ENCODE measurements at places on chromosomes 16 and 17.

DNA sequence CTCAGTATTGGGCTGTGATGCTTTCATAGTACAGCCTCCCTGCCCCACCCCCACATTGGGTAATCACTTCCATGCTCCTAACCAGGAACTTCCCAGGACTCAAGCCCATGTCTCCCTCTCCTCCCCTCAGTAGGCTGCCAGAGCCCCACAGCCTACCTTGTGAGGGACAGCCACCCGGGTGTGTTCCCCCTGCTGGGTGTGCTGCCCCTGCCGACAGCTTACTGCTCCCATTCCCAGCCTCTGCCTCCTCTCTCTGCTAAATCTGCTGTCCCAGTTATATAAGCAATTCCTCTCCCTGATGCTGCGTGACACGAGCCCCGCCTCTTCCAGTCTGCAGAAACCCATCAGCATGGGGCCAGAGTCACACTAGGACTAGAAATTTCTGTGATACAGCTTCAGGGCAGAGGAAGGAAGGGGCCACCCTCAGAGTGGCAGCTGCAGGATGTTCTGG is at the start of gene RSKR:
TSS of gene RSKR (minus strand) at position 255 of the 451 bp plus-strand sequence. CDS start at position 231, 24 bp downstream.
- DNase-seq = no peak

GRCh38 chr16:50697881-50698767 is 4.7 kb downstream of the NOD2 start:
- DNase-seq = no peak

- no peak for DNase-seq
These were observed 67.9 kb upstream of the HAS3 start for GRCh38 chr16:69037373-69038160.

GRCh38 chr16:57179215-57179828 is 6.5 kb downstream of the PSME3IP1 start:
- DNase-seq = no peak

DNA sequence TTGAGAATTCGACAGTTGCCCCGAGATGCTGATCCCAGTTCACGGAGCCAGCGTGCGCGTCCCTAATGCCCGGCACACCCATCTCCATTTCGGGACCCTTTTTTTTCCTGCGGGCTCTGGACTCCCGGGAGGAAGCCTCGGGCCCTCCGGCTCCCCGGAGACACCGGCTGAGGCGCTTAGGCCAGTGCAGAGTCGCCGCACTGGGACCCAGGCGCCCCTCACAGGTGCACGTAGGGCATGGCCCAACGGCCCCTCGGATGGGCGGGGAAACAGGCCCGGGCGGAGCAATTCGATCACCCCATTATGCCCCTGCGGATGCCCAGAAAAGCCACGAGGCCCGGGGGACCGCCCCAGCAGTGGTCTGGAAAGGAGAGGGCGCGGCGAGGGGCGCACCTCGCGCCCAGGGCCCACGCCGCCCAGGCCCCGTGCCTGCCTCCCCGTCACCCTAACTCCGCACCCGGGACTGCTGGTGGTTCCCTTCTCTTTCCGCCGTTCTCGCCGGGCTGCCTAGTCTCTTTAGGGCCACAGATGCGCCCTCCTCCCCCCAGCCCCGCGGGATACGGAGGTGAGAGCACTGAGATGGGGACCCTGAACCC is 18.5 kb upstream of the ZFHX3 start:
- no peak for DNase-seq

- no peak for DNase-seq
These were observed 66.8 kb downstream of the GPRC5B start for GRCh38 chr16:19817875-19818274.

DNA sequence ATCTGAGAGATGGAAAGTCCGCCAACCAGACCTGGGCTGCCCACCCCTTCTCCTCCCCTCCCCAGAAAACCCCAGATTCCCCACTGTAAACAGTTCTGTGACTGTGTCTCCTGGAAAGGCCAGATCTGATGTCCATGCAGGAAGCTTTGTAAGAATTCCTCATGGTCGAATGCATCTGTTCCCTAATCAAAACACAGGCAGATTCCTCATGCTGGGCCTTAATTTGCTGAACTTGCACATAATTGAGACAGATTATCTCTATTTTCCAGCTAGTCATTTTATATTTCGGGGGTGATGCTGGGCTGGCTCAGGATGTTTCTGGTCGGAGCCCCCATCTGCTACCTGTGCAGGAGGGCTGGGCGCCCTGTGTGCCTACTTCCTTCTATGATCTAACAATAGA is 233.6 kb upstream of the ASIC2 start:
- DNase-seq = no peak

GRCh38 chr17:77516902-77517301 is 376.1 kb downstream of the SEC14L1 start:
- no peak for DNase-seq

DNA sequence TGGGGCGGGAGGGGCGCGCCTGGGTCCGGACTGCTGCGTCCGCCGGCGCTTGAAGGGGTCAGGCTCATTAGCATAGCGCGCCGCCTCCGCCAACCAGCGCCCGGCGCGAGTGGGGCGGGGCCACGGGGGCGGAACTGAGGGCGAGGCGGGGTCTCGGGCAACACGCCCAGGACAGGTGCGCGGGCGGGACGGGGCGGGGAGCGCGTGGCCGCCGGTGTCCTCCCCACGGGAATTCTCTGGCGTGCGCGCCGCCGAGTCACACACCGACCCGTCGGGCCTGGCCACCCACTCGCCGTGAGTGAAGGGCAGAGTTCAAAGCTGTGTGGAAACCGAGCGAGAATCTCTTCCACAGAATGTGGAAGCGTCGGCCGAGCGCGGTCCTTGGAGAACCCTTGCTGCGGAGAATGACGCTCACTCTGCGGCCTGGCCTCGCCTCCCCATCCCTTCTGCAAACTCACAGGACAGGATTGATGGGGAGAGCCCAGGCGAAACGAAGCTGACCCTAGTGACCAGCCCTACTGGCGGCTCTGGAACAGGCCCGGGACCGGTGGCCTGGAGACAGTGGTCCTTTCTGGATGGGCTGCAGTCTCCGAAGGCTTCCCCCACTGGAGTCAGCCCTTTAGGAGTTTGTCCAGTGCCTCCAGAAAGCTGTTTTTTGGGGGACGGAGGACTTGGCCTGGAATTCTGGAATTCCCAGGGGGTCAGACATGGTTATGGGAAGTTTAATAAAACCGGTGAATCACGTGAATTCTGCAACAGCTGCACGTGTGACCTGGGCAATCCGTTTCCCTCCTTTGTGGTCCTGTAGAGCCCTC is at the start of gene SNAI3:
TSS of gene SNAI3 (minus strand) at position 69 of the 815 bp plus-strand sequence. CDS start 101 bp downstream, outside the sequence.
- peak; percentile 78 for DNase-seq

- DNase-seq = no peak
These were observed 9.9 kb upstream of the FDXR start for GRCh38 chr17:74882517-74883240.

DNA sequence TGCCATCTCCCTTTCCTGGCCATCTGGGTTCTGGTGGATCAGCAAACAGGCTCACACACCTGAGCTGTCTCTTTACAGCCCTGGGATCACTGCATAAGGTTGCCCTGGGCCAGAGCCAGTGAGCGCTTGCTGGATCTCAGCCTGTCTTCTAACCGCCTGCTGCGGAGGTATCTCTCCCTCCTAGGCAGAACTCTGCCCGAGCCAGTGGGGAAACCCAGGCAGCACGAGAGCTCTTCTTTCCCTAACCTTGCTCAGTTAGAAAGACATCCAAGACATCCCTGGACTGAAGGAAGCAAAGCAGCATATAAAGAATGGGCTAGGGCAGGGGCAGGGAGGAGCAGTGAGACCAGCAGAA is 6.4 kb downstream of the HAS3 start:
- DNase-seq = no peak

DNA sequence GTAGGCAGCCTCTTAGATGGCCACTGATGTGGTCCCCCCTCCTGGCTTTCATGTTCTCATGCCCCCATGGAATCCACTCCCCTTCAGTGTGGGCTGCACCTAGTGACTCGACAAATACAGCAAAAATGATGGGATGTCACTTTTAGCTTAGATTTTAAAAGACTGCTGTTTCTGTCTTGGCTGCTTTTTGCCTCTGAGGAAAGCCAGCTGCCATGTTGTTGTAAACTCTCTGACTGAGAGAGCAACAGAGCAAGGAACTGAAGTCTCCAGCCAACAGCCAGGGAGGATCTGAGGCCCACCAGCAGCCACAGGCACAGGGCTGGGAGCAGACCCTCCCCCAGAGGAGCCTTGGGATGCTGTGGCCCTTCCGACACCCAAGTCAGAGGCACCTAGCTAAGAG is 60.6 kb upstream of the MARCHF10 start:
- DNase-seq = no peak

DNA sequence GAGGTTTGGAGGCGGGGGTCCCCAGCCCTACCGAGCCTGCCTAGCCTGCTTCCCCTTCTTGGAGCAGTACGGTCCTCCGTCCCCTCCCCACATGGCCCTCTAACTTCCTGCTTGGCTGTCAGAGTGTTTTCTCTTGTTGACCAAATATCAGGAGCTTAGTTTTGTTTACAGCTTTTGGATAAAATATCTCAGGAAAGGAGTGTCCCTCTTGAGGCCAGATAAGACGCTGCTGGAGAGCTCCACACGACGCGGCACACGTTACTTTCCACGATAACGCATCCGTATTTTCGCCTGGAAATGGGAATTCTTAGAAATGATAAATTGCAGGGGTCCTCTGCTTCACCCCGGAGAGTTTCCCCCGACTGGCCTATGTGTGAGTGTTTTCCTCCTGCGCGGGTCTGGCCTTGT is 182.9 kb downstream of the MAF start:
- no peak for DNase-seq

GRCh38 chr16:67234180-67234597 is 7.3 kb downstream of the TMEM208 start:
- no peak for DNase-seq

GRCh38 chr16:81442916-81443687 is 1.5 kb upstream of the CMIP start:
- DNase-seq = no peak

DNA sequence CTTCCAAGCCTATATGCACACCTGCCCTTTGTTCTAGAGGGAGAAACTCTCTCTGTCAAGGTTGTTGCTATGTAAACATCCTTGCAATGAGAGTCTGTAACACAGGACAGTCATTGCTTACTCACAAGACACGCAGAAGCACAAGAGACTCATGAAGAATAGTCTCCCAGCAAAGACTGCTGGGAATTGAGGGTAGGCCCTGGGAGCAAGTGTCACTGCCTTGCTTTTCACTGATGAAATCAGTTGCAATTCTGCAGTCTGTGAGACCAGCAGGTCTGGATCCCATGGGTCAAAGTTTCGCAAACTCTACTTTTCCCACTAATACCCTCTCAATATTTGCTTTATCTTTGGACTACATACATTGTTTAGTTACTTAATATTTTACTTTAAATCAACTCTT is 177.4 kb downstream of the FTO start:
- DNase-seq = no peak

GRCh38 chr17:74383141-74383540 is 15.8 kb downstream of the GPR142 start:
- no peak for DNase-seq

DNA sequence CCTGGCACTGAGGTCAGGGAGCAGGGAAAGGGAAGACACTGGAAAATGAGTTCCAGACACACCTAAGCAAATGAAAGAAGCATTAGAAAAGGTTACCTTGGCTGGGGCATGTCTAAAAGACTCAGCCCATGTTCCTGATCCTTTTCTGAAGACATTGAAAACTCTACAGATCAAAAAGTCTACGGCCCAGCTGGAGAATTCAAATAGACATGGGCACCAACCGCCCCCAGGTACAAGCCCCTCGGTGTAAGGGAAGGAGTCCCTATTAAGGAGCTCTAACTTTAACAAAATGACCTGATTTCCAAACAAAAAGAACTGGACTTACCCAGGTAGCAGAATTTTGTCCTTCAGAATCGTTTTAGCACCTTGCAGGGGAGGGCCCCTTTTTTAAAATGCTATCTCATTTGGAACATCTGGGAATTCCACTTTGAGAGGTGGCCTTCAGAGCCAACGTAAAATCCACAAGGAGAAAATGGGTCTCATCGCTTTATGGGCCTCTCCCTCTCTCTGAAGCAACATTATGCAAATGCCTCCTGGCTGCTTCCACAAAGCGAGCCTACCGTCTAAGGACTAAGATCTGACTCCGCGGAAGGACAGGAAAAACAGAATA is 43.6 kb upstream of the RBFOX3 start:
- no peak for DNase-seq

GRCh38 chr17:68972119-68972704 is 17.0 kb upstream of the ABCA8 start:
- DNase-seq = no peak

- DNase-seq = no peak
These were observed 2.7 kb downstream of the MYH13 start for GRCh38 chr17:10370016-10370608.

DNA sequence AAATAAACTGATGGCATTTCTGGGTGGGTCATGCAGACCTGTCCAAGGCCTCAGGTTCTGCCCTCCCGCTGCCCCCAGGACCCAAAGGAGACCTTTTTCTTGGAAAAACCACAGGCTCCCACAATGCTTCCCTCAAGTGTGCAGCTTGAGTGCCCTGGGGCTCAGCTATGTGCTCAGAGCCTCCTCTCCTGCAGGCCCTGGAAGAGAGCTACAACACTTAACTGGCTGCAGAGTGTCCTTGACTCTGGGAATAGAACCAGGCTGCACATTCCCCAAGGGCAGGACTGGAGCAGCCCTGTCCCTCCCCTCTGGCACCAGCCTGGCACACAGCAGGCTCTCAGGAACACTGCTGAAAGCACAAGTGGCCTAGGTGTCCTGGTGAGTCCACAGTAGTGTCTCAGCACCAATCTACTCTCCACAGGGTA is 4.8 kb upstream of the SREBF1 start:
- no peak for DNase-seq

DNA sequence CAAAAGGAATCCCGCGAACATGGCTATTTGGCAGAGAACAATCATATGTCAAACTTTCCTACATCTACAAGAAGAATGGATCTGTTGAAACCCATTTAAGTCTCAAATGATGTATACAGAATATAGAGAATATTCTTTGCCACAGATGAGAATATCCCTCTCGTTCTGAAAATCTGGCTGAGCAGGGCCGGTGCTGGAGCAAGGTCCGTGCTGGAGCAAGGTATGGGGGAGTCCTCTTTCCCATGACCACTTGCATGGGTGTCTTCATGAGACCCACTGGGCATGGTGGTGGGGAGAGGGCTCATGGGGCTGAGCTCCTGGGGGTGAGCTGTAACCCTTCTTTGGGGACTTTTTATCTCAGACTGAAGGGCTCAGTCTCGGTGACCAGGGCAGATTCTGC is 440.9 kb downstream of the SOX9 start:
- DNase-seq = no peak

DNA sequence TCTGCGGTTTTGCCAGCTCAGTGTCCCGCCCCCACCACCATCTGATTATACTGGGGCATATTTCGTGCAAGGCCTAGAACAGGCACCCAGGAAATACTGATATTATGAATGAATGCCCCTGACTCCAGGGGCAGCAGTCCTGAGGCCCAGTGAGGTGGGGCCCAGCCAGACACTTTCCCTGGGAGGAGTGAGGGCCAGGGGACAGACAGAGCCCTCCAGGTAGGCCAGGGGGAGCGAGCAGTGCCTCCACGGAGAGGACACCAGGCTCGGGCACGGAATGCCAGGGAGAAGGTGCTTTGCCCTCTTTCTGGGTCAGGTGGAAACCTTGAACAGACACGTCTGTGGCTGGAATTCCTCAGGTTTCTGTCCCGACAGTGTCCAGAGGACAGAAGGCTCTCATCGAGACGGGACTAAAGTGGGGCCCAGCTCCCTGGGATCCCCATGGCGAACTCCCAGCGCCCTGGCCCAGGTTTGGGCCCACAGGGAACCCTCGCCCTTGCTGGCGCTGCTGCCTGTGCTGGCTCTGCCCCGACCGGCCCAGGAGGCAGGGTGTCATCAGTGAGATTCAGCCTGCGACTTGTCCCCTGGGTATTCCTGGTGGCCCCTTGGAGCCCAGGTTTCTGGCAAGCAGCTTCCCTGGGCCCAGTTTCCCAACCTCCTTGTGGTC is 4.3 kb downstream of the KATNB1 start:
- no peak for DNase-seq

Measured in stimulated activated naive CD8-positive, alpha-beta T cell treated with anti-CD3 and anti-CD28 coated beads, Interleukin-15, amount 100 ng/mL, for 72 hours (primary cell).